ENCODE measurements at places on chromosomes 5 and 9.

- no peak for DNase-seq
Measured at GRCh38 chr5:1423901-1424603, 21.2 kb downstream of the SLC6A3 start.

GRCh38 chr9:16928179-16928945 lies 57.9 kb upstream of the BNC2 start:
- no peak for DNase-seq

- no peak for DNase-seq
Measured at GRCh38 chr5:23332650-23333251, 174.7 kb upstream of the PRDM9 start.

GRCh38 chr5:113682497-113683136 lies 169.1 kb downstream of the YTHDC2 start:
- no peak for DNase-seq

- no peak for DNase-seq
Measured at GRCh38 chr5:68283766-68284165, 68.2 kb downstream of the PIK3R1 start.

All from NCI-H1417 treated with DMSO at 0.1 percent for 48 hours (cell line).